ENCODE measurements at places on chromosomes 16 and 17.
A peak's percentile ranks its signal among the peaks of the same experiment; 100 is the strongest.

DNA sequence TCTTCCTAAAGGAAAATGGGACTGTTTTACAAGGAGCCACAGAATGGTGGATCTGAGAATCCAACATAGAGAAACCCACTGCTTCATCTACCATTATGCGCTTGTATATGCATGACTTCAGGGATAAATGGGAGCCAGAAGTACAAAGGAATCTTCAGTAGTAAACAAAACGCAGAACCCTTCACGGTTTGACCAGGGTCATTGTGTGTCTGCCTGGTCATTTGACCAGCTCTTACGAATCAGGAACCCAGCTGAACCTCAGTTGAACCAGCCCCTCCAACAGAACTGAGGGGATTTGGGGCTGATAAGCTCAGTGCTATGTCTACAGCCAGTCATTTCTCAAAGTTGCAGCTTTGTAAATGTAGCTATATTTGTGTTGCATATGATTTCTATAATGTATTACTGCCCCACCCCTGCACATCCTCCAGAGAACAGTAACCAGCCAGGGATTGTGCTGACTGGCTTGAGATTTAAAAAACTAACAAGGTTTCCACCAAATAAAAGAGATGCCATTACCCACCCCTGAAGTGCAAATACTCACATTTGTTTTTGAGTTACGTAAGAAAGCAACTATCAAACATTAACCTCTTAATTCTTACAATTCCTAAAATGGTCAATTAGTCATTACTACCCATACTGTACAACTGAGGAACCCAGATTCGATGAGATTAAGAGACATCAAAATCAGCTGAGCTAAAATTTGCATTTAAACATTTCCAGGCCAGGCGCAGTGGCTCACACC is 6.3 kb downstream of the CMTM4 start:
- no peak for DNase-seq

DNA sequence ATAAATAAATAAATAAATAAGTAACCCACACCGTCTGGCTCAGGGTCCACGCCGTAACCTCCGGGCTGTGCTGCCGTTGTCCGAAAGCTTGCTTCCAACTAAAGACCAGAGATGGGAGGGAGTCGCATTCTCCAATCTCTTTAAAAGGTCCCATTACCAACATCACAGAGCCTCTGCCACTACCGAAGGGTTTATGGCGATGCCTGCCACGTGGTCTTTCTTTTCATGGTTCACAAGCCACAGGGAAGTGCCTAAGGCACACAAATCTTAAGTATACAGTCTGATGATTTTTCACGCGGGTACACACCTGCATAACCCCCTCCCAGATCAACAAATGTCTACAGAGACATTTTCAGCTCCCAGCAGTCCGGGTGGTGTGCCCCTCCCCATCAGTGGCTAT is 1.4 kb downstream of the COTL1 start:
- no peak for DNase-seq

DNA sequence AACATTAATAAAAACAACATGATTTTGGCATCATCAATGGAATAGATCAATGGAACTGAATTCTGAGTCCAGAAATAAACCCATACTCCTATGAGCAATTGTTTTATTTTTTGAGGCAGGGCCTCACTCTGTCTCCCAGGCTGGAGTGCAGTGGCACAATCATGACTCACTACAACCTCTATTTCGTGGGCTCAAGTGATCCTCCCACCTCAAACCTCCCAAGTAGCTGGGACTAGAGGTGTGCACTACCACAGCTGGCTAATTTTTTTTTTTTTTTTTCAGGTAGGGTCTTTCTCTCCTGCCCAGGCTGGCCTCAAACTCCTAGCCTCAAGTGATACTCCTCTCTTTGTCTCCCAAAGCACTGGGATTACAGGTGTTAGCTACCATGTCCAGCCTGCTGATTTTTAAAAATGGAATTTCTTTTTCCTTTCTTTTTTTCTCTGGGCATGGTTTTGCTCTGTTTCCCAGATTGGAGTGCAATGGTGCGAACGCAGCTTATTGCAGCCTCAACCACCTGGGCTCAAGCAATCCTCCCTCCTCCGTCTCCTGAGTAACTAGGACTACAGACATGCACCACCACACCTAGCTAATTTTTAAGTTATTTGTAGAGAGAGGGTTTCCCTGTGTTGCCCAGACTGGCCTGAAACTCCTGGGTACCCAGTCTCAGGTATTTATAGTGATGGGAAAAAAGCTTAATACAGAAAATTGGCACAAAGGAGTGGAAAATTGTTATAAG is 7.3 kb upstream of the PRDM7 start:
- no peak for DNase-seq

DNA sequence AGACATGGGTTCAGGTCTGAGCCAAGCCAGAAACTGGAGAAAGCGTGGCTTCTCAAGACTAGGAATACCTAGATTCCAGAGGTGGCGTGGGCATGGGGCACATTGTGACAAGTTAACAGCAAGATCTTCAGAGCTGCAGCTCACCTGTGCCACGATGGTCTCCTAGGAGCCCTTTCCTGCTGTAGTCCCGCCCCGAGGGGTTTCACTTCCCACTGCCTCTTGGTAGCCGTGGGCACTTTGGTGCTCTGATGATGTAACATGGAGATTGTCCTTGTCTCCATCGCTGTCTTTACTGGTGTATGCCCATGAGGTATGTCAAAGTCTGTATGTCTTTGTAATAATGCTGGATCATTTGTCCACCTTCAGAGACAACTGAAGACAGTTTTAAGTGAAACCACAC is 89.7 kb downstream of the WWOX start:
- DNase-seq: no peak

DNA sequence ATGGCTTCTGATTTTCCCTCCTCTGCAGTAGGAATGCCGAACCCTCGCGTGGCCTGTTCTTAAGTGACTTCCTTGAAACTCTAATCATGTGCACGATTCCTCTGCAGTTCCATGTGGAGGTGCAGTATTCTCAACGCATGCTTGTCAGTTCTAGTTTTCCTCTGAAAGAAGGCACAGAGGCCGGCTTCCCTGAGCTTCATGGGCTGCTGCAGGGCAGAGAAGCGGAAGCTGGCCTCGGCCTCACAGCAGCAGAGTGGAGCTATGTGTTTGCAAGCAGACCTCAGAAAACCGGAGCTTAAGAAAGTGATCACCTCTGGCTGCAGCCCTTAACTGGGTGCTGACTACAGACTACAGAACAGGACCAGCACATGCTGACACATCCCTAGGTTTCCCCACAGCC is 500.7 kb downstream of the GRIN2A start:
- peak; percentile 74 for DNase-seq

- DNase-seq: no peak
Measured at GRCh38 chr17:80727409-80727755, 182.7 kb downstream of the RPTOR start.

GRCh38 chr17:14149751-14150150 is 80.4 kb downstream of the COX10 start:
- DNase-seq: no peak

GRCh38 chr17:22266231-22266630 is 573.9 kb downstream of the KCNJ18 start:
- DNase-seq: no peak

DNA sequence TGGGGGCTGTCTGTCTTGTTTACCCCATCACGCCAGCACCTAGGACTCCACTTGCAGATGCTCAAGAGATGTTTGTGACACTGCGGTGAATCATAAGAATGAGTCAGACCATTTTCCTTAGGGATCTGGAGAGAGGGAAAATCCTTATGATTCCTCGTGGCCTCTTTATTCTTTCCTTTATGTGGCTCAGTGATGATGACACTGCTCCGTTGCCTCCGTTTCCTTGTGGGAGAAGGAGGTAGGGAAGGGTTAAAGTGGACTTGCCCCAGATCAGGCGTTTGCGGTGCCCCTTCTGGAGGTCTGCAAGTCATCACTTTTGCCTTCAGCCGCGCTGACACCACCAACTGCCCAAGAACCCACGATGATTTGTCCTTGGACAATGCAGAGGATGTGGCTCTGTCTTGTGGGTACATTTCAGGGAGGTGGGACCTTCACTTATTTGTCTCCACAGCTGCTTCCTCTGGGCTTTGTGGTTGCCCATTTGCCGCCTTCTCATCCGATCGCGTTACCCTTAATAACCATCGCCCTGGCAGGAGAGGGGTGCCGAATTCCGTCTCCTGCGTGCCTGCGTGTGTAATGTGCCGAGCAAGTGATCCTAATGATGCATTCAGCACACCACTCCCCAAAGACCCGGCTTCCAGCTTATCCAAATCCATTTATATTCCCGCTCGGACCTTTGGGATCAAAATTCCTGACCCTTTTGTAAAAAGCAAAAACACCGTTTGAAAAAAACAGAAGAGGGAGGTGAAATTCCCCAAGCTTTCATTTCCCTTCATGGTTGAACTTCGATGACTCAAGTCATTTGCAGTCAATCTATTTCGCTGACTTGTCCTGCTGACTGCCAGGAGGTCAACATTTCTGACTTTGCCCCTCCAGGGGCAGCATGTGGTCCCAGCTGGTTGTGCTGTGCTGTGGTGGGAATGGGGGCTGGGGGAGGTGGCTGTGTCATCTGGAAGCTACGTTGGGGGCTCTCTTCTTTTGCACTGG is 87.2 kb upstream of the IRX3 start:
- DNase-seq: no peak

DNA sequence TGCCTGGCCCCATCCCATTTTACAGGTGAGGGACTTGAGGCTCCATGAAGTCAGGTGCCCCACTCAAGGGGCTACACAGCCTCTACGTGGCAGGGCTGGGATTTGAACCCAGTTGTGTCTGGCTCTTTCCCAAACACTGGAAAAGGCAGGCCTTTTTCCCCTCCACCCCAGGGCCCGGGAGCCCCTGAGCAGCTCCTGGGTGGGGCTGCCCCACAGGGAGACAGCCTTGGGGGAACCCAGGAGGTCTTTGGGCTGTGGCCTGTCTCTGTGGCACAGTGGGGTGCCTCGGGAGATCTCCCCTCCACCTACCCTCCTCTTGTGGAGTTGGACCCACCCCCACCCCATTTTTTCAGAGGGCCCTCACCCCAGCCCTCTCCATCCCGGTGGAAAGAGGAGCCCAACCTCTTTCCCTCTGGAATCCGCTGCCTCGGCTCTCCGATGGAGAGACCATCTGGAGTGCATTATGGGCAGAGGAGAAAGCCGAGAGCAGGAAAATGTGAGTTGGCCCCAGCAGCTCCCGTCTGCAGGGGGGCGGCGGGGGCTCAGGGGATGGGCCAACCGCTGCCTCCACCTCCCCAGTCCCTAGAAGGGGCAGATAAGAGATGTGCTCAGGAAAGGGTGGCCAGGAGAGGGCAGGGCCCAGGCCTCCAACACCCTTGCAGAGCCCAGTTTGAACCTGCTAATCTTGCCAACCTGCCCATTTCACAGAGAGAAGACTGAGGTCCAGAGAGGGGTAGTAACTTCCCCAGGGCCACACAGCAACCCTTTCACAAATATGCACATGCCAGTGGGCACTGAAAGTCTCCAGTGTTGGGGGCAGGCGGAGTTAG is 15.4 kb upstream of the TMEM92 start:
- peak; percentile 41 for DNase-seq

GRCh38 chr17:46821482-46822387 is 3.2 kb upstream of the WNT3 start:
- DNase-seq: peak; percentile 89

DNA sequence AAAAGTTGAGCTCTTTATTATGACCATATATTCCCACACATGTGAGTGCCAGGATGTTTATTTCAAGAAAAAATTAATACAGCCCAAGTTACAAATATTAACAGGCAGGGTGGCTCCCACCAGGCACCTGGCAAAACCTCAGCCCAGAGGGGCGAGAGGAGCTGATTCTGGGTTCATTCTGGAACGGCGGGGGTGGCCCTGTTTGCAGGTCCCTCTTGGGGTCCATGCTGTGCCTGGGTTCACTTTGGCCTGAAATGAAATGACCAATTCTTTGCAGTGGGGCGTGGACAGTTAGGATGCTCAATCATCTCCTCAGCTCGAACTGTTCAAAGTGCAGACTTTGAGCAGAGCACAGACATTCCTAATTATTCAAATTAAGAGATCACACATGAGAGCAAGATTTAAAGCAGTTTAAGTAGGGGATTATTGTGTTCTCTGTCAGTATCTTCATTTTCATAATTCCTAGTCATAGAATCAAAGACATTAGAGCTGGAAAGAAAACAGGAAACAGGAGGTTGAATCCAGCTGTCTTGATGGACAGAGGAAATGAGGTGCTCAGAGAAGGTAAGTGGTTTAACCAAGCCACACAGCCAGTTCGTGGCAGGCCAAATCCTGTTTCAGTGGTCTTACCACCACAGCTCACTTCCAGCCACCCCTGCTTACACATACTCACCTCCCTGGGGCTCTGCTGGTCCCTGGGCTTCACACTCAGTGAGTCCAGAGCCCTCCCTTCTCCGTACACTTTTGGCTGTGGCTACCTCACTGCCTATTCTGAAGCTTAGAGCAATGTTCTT is 363.9 kb upstream of the TNRC6C start:
- peak; percentile 24 for DNase-seq

- no peak for DNase-seq
Measured at GRCh38 chr17:50238601-50239280, 35.5 kb upstream of the TMEM92 start.

DNA sequence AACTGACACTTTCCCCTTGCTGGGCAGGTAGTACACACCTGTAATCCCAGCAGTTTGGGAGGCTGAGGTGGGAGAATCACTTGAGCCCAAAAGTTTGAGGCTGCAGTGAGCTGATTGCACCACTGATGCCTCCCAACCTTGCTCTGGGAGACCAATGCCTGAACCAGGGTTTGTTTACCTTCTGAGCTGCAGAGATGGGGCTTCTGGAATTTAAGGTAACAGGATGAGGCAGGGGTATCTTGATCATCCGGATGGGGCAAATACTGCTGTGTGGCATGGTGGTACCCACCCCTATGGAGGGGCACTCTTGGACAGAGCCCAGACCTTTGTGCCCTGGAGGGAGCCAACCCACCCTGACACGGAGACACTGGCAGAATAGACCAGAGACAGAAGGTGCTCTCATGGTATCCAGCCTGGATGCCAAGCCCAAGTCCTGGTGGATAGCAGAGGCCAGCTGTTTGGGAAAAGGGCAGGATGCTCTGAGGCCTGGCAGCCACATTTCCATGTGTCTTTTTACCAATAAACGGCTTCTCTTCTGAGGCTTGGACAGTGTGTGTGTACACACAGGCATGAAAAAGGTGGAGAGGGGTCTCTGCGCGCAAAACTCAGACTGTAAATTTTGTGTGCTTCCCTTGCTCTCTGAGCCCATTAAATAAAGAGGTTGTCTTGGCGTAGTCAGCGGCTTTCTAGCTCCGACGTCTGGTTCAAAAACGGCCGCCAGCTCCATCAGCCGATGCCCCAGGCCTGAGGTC is 4.4 kb downstream of the ZNF48 start:
- peak; percentile 37 for DNase-seq

DNA sequence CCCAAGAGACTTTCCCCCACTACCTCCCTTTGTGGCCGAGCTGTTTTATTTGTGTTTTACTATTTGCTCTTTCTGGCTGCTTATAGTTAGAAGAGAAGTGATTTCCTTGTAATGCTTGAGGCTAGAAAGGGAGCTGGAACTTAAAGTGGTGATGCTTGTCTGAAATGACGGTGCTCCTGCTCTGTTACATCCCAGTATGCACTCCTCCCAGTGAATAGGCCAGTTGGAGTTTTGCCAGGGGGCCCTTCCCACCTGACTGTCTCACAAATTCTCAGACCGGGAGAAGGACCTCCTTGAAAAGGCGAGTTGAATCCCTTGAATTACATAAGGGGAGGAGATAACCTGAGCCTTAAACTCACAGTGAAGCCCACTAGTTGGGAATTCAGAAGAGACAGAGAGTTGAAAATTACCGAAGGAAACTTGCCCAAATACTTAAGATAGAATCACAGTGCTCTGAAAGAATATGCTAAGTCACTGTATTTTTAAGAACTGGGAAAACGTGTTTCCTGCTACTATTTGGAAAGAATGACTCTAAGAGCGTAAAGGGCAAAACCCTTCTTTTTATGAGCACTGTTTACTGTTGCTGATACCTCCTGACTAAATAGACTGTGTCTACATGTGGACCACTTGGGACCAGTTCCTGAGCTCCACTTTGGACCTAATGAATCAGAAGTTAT is 84.7 kb upstream of the CLEC3A start:
- DNase-seq: no peak
